OCI-LY7 (cell line): ENCODE measurements at places on chromosomes 5 and 9.

DNA sequence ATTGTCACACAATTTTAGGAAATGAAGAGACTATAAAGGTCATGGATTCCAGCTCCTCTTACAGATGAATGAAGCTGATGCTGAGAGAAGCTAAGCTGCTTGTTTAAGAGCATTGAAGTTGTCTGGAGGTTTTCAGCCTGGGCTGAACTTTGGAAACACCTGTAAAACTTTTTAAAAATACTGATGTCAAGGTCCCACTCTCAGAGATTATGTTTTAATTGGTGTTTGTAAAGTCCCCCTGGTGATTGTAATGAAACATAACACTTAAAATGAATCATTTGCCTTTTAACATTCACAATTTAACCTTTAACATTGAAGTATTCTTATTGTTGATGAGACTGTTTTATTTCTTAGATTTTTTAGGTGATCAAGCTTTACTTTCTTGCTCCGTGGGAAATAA lies 16.4 kb downstream of the RAD23B start:
- DNase-seq: no peak

DNA sequence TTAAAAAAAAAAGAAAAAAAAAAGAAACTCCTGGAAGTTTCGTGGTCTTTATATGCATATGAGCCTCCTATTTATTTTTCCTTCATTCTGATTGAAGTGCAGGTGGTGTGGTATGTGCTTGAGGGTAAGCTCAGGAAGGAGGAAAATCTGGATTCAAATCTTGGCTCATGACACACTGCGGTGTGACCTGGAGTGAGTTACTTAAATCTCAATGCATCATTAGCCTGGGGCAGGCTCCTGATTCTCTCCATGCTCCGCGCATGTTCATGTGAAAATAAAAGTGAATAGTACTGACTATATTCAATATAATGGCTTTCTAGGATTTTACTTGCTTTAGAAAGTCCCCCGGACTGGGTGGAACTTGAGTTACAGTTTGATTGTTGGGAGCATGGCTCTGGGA lies 35.6 kb downstream of the PTTG1 start:
- no peak for DNase-seq

DNA sequence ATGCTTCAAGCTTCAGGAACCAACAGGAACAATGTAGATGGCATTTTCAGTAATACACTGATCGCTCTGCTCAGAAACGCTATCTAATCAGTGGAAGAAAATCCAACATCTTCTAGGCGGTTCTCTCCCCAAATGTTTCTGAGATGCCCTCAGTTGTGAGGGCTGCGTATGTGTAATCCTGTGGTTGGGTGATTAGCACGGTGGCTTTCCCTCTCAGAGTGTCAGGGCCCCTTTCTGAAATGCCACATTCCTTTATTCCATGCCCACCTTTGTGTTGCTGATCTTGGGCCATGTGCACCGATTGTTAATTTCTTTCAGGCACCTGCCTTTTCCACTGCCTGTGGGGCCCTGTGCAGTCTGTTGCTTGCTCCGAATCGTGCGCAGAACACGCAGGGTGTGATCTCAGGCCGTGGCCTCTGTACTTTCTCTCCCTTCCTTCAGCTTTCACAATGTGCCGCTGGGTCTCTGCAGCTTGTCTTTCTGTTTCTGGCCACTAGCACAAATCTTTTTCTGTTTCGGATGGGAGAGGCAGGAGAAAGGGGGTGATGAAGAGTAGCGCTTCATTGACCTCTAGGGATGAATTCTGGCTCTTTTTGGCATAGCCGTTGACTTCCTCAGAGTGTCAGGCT lies 324.0 kb downstream of the PARP8 start:
- no peak for DNase-seq

DNA sequence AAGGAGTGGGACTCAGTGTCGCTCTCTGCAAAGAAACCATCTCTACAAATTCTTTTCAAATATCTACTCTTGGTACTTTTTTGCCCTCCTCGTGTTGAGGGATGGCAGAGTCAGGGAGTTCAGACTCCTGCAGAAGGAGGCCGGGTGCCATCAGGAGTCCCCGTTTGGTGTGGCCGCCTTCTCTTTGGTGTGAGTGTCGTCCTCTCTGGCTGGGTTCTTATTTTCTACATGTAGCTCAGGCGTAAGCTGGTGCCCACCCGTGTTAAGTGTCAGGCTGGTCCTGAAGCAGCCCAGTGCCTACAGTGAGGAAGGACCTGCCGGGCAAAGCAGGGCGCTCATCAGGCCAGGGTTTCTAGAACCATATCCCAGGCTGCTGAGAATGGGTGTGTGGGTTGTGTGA lies 37.0 kb downstream of the OTULIN start:
- DNase-seq: no peak

- DNase-seq: no peak
Observed at GRCh38 chr9:75889577-75889976, 896 bp upstream of the PCSK5 start.

- no peak for DNase-seq
Observed at GRCh38 chr9:13603921-13604320, 324.4 kb upstream of the MPDZ start.
